ENCODE measurements at places on chromosomes 7 and 10.

- no peak for DNase-seq
These were observed 82.7 kb upstream of the ADAM12 start for GRCh38 chr10:126470991-126471390.

GRCh38 chr7:112594397-112594796 lies 113.6 kb downstream of the LSMEM1 start:
- no peak for DNase-seq

- no peak for DNase-seq
These were observed 18.6 kb downstream of the ANKRD61 start for GRCh38 chr7:6049780-6050179.

GRCh38 chr10:13563481-13564445 lies 23.0 kb upstream of the PRPF18 start:
- DNase-seq: no peak

- no peak for DNase-seq
These were observed 67.1 kb upstream of the GSDME start for GRCh38 chr7:24824400-24824799.

DNA sequence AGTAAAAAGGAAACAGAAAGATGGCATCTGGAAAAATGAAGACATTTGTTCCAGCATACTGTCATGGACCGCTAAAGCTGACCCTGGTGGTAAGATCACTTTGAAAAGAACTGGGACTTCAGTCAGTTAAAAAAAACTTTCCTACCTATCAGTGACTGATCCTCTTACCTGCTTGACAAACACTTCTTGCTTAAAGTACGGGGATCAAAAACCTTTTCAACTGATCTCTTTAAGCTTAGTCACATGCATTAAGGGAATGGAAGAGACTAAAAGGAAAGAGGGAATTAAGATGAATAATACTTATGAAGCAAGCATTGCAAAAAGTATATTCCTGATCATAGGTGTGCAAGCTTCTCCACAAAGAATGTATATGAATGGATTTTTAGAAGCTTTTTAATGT lies 42.1 kb downstream of the MTERF1 start:
- no peak for DNase-seq

DNA sequence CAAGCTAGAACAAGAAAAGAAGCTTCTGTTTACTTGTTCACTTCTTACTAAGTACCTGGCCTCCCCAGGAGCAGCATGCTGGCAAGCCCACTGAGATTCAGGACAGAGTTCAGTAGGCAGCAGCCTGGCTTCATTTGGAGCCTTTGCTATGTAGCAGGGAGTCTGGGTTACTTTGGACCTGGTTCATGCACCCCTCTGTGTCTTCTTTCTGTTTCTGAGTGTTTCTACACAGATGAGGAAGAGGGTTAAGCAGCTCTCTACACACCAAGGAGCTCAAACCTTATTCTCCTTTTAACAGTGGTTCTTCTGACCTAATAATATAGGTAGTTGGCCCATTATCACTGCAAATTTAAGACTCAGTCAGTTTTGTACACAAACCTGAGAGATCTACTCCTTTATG lies 152.9 kb downstream of the ARID5B start:
- DNase-seq: no peak

GRCh38 chr7:98256431-98256830 lies 4.4 kb upstream of the TECPR1 start:
- DNase-seq: no peak

DNA sequence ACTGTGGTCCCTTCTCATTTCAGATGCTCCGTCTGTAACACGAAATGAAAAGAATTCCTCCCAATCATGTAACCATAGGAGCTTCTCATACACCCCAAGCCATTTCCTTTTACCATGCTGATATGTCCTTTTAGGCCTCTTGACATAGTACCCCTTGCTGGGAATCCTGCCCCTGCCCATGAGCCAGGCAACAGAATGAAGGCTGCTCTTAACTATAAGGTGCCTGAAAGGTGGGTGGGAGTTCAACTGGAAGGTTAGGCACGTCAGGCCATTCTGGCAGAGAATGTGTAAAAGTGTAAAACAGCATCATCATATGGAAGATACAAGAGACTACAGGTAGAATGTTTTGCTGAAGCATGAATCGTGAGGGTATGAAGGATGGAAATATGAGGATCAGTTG lies 22.5 kb downstream of the IL2RA start:
- DNase-seq: no peak

DNA sequence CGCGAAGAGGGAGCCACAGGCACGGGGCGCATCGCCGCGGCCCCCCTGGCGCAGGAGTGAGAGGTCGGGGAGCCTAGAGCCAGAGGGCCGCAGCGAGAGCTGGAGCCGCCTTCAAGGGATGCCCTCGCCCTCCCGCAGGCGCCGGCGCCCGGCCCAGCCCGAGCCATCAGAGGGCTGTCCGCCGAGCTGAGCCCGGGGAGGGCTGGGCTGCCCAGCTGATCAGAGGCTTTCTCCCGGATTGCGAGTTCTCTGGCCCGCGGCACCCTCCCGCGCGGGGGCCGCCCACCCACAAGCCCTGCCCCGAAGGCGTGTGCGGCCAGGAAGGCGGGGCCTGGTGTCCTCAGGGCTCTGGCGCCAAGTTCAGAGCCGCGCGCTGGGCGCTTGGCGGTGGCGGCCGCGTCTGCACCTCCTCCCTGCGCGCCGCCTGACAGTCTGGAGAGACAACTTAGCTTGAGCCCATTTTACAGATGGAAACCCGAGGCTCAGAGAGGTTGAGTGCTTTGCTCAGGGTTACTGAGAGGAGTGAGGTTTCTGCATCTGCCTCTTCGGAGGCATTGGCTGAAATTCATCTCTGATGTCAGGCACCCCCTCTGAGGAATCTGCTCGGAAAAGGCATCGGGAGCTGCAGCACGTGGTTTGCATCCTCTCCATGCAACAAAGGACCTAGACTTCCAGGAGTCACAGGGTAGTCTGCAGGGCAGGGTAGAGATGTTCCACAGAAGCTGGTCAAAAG lies 3.8 kb upstream of the ANTXRL start:
- peak; percentile 65 for DNase-seq

DNA sequence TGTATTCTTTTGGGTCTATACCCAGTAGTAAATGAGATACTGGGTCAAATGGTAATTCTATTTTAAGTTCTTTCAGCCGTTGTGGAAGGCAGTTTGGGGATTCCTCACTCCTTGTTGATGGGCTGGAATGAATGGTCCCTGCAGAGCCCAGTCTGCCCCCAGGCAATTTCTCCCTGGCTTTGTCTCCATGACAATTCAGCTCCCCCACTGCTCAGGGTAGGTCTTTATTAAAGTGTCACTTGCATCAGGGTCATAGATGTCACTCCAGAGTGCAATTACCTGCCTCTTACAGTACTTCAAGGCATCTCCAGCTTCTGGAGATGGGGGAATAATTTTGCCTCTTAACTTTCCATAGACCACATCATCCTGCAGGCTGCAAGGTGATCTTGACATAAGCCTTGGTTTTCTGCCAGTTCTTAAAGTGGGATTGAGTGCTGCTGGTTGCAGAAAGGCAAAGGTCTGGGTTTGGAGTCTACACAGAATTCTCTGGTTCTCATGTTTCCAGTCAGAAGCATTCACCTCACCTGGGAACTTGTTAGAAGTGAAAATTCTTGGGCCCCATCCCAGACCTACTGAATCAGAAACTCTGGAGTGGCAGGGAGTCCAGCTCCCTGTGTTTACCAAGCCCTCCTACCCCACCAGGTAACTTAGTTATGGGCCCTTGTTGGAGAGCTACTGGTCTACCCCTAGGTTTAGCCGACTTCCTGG lies 442.4 kb downstream of the GALNT17 start:
- DNase-seq: no peak

DNA sequence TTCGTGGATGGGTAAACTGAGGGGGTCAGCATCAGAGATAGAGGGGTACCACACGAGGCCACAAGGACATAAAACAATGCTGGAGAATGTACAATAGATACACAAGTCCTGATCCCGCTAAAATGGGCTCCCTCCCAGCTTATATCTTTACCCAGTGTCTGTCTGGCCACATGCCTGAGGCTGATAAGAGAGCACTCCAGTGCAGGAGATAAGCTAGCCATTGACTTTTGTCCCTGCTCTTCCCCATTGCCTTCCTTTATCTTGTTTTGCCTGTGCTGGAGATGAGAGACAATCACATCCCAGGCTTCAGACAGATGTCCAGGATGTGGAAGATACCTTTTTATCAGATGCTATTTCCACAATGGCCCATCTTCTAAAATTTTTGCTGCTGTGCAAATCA lies 6.0 kb downstream of the GAD2 start:
- no peak for DNase-seq

GRCh38 chr10:79259834-79260233 lies 87.4 kb upstream of the PPIF start:
- no peak for DNase-seq

DNA sequence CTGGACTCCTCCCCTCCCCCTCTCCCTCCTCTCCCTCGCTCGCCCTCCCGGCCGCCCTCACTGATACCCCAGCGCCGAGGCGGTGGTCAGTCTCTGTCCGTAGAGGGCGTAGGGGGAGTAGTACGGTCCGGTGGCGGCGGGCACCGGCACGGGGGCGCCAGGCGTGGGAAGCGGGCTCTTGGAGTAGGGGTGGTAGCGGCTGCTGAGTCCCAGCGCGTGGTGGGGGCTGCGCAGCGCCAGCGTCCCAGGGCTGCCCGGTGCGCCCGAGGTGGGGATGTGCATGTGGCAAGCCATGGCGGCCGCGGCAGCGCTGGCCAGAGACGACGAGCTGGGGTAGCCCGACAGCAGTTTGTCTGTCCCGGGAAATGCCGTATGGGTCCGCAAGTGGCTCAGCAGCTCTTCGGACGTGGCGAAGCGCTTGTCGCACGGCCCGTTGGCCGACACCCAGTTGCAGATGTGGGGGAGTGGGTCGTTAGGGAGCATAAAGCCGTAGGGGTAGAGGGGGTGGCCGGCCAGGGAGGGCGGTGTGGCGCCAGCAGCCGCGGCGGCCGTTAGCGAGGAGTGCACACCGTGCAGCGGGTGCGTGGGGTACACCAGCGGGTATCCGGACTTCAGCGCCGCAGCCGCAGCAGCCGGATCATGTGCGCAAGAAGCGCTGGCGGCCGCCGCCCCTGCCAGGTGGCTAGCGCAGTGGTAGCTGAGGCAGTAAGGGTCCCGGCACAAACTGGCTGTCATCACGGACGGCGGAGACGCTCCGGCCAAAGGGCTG lies 2.7 kb downstream of the ZNF503 start:
- no peak for DNase-seq

DNA sequence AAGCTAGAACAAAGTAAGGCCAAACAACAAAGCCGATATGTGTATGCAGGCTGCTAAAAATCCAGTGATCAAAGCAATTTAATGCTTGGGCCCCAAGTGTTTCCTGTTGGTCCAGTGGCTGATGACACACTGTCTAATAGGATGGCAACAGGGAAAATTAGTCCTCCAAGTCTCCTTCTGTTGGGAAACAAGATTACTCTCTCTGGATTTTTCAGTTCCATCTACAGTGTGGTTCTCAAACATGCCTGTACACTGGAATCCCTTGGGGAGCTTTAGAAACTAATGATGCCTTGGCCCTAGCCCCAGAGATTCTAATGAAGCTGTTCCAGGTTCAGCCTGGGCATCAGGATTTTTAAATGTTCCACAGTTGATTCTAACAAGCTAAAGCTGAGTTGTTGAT lies 198.7 kb downstream of the AHR start:
- no peak for DNase-seq

GRCh38 chr10:133378251-133379096 lies 588 bp upstream of the PAOX start:
- DNase-seq: peak; percentile 57

DNA sequence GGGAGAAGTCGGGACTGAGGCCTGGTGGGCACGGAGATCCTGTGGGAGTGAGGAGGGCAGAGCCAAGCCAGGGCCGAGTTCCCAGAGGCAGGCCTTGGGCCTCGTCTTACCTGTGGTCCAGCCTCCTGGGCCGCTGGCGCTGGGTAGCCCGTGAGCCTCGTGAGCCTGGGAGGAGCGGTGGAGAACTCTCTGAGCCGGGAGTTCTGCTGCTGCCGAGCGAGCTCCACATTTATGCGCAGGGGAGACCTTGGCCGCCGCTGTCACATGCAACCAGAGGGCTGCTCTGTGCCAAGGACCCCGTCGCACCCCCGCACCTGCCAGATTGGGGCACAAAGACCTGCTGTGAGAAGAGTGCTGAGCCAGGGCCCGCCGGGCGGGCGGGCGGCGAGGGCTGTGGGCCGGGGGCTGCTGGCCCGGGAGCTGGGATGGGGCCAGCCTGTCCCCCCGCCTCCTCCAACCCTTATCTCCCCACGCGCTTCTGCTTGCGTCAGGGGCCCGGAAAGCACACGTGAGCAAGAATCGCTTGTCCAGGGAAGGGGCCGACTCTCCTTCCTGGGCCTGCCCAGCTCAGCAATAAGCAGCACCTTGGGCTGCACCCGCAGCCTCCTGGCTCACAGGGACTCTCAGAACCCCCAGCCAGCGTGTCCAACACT lies 10.2 kb downstream of the VENTX start:
- DNase-seq: no peak

- DNase-seq: no peak
These were observed 49.3 kb upstream of the AFAP1L2 start for GRCh38 chr10:114453576-114453975.

DNA sequence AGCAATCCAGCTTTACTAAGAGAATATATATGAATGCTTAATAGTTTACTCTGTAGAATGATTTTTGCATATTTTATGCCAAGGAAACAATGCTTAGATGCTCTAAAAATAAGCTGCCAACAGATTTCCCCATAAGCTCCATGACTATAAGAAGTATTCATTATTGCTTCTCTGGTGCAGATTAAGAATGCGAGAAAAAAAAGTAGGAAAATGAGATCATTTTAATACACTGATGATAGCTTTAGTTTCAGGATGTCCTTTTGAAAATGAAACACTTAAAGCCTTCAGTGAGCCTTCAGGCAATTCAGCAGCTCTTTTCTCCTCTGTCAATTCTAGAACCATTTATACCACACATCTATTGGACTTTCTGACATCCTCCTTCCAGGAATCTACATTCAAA lies 735.0 kb upstream of the POT1 start:
- no peak for DNase-seq

DNA sequence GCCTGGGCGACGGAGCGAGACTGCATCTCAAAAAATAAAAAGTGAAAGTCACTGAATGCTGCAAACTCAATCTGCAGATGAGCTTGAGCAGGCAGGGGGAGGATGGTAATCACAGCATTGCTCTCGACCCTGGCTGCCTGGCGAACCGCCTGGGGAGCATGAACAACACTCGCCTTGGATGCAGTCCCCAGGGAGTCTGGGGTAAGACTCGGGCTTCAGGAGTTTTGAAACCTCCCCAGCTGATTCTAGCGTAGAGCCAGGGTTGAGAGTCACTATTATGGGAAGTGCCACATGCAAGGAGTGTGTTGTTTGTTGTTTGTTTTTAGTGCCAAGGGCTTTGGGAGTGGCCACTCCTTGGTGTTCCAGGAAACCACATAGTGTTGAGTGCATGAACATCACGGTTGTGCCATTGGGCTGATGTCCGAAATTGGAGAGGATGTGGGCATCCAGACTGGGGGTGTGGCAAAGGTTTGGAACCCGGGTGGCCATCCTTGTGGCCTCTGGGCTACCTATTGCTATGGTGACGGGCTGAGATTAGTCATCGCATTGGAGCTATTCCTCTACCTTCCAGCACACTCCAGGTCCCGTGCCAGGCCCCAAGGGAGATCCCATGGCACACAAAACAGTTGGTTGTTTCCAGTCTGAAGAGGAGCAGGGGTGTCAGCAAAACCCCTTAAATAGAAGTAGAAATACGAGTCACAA lies 92.6 kb downstream of the RGS10 start:
- DNase-seq: no peak

- DNase-seq: no peak
These were observed 67.1 kb downstream of the ABCC2 start for GRCh38 chr10:99849536-99849935.

GRCh38 chr7:70334871-70335270 lies 736.6 kb downstream of the AUTS2 start:
- DNase-seq: peak; percentile 13
